T-helper 22 cell (primary cell): ENCODE measurements at places on chromosomes 5 and 9.

- DNase-seq: no peak
Measured at GRCh38 chr9:73037613-73038012, 84.8 kb upstream of the ALDH1A1 start.

- no peak for DNase-seq
Measured at GRCh38 chr9:130820135-130820738, 14.8 kb upstream of the ABL1 start.

DNA sequence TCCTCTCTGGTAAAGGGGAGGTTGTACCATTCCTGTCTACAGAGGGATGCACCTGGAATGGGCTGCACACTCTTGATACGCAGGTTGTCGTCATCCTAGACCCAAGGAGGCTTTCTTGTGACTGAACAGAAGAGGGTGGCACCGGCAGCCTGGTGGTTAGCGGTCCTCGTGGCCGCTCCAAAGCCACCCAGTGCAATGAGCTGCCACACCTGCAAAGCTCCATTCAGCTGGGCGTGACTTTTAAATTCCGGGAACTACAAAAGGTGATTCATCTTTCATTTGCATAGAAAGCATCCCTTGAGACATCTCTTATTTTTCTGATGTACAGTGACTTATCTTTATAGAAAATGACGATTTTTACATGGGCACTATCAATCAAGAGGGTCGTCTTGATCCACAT, 286.1 kb upstream of the IRX1 start:
- DNase-seq: no peak

GRCh38 chr5:9062873-9063272, 483.0 kb downstream of the SEMA5A start:
- no peak for DNase-seq

DNA sequence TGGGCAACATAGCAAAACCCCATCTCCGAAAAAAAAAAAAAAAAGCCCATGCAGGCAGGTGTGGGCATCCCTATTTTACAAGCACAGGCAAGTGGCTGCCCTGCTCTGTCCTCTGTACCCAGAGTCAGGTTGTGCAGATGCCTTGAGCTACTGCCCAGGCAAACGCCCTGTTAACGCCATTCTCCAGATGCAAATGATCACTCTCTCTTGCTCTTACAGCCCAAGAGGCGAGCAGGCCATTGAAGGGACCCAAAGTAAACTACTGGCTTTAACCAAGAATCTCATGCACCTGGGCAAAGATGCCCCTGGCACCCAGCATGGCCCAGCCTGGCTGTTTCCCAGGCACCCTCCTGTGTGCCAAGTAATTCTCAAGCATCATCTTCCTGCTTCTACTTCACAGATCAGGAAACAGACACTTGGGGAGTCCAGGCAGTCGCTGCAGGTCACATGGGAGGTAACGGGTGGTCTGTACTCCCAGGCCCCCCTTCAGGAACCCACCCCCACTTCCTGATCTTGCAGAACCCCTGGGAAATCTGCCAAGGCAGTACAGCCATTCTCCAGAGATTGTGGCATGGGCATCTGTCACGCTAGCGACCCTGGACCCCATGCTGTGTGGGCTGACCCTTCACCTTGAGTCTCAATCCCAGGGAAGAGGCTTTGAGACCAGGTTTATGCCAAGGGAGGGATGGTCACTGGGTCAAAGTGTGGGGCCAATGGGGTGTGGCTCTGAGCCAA, 14.2 kb downstream of the EEIG1 start:
- no peak for DNase-seq

GRCh38 chr5:137618476-137618875, 117.4 kb downstream of the KLHL3 start:
- no peak for DNase-seq

DNA sequence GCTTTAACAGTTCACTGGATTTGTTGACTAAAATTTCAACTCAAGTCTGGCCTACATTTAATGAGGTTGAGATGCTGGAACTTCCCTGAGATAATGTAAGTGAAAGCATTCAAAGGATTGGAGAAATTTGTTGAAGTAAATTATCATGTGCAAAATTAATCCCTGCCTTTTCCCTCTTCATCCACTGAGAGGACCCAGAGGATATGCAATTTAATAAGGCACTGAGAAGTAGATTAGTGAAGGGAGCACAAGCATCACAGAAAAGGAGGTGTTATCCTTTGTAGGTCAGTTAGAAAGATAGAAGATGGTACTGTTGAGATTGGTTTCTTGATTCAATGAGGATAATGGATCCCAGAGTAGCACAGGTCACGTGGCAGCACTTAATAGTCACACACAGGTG, 42.6 kb upstream of the ANKRD31 start:
- no peak for DNase-seq
